ENCODE measurements at places on chromosomes 6 and 20.
A peak's percentile ranks its signal among the peaks of the same experiment; 100 is the strongest.

GRCh38 chr20:12372557-12372956 is 454.9 kb downstream of the BTBD3 start:
- DNase-seq = no peak

DNA sequence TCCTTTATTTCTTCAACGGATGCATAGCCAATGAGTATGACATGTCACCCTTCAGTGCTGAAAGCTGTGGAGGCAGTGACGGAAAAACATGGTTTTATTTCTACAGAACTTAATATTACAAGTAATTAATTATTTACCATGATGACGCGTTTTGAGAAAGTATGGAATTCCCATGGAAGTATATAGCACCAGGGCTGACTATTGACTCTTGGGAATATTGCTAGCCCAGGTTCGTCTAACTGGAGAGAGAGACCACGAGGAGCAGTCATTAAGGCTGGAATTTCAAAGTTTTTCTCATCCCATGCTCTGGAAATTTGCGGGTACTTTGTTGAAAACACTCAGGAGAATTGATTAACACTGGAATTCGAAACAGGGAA is 155.2 kb upstream of the PRSS16 start:
- DNase-seq = no peak

DNA sequence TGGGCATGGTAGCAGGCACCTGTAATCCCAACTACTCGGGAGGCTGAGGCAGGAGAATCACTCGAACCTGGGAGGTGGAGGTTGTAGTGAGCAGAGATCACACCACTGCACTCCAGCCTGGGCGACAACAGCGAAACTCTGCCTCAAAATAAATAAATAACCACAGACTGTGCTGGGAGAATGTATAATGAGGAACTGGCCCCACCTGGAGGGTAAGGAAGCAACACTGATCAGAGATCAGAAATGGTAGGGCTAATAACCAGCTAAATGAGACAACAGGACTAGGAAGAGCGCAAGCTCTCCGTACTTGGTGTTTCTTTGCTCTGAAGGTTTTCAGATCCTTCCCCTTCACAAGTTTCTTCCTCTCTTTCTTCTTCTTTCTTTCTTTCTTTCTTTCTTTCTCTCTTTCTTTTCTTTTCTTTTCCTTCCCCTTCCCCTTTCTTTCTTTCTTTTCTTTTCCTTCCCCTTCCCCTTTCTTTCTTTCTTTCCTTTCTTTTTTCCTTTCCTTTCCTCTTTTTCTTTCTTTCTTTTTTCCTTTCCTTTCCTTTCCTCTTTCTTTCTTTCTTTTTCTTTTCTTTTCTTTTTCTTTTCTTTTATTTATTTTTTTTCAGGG is 14.6 kb downstream of the CCM2L start:
- no peak for DNase-seq

GRCh38 chr6:148144917-148145521 is 197.6 kb upstream of the SASH1 start:
- peak; percentile 78 for DNase-seq

DNA sequence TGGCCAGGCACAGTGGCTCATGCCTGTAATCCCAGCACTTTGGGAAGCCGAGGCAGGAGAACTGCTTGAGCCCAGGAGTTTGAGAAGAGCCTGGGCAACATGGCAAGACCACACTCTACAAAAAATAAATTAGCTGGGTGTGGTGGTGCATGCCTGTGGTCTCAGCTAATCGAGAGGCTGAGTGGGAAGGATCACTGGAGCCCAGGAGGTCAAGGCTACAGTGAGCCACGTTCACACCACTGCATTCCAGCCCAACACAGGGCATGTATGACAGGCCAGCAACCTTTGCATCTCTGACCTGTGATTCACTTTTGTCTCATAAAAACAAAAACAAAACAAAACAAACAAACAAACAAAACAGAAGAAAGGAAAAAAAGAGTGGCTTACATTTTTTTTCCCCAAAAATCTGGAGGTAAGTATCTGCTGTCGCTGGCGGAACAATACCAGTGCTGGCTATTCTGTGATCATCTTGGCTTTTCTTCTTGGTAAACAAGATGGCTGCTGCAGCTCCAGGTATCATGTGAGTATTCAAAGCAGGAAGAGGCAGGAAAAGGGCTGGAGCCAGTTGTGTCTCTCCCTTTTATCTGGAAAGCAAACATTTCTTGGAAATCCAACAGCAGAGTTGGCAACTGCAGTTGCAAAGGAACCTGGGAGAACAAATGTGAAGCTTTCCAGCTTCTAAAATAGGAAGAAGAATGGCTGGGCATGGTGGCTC is 40.4 kb upstream of the ZMYND8 start:
- DNase-seq = peak; percentile 18
